D341Med (cell line): ENCODE measurements at places on chromosomes 7 and 10.

DNA sequence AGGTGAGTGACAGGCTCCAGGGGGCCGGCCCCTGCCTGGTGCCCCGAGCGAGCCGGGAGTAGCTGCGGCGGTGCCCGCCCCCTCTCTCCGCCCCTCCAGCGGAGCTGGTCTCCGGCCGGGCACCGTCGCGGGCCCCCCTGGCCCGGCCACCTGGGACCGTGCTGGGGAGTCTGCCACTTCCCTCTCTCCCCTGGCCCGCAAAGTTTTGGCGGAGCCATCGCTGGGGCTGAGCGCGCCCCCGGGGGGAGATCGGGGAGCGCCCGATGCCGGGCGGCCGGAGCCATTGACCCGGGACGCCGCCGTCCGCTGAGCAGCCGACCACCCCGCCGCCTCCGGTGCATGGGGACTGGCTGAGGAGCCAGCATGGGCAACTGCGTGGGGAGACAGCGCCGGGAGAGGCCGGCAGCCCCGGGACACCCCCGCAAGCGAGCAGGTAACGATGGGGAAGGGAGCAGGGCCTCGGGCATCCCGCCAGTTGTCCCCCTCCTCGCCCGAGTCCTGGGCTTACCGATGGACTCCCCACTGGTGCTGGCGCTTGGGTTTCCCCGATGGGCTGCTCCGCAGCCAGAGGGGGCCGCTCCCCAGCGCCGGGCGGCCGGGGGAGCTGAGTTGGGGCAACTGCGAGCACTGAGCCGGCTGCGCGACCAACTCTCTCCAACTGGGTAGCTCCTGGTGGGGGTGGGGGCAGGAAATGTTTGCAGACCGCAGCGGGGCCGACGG lies at the start of gene UBTD1:
UBTD1 (plus strand) TSS at position 84 of the 720 bp plus-strand sequence; CDS start at position 364, 280 bp downstream.
- peak; percentile 49 for DNase-seq

GRCh38 chr10:113589201-113589770 lies 36.4 kb downstream of the HABP2 start:
- no peak for DNase-seq

DNA sequence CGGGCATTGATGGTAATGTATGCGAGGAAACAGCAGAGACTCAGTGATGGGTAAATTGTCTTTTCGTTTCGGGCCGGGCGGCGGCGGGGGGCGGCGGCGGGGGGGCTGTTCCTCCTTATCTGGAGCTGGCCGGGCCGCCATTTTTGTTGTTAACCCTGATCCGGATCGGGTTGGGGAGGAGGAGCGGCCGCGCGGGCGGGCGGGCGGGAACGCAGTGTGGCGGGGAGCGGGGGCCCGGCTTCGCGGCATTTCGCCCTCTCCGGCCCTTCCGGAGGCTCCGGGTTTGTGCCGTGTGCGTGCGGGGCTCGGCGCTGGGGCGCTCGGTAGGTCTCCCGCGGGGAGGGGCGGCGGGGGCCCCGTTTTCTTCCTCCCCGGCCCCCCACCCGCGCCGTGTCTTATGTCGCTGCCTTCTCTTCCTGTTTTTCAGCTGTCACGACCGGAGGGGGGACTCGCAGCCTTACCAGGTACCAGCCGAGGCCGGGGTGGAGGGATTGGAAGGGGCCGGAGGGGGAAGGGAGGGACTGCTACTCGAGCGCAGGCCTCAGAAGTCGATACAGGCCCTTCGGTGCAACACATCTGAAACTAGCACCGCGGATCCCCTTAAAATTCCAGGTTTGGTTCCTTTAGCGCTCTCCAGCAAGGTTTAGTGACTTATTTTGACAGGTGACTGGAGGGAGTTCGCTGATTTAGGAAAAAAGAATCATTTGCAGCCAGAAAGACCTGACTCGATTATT lies 820 bp downstream of the WAC start:
- peak; percentile 76 for DNase-seq

DNA sequence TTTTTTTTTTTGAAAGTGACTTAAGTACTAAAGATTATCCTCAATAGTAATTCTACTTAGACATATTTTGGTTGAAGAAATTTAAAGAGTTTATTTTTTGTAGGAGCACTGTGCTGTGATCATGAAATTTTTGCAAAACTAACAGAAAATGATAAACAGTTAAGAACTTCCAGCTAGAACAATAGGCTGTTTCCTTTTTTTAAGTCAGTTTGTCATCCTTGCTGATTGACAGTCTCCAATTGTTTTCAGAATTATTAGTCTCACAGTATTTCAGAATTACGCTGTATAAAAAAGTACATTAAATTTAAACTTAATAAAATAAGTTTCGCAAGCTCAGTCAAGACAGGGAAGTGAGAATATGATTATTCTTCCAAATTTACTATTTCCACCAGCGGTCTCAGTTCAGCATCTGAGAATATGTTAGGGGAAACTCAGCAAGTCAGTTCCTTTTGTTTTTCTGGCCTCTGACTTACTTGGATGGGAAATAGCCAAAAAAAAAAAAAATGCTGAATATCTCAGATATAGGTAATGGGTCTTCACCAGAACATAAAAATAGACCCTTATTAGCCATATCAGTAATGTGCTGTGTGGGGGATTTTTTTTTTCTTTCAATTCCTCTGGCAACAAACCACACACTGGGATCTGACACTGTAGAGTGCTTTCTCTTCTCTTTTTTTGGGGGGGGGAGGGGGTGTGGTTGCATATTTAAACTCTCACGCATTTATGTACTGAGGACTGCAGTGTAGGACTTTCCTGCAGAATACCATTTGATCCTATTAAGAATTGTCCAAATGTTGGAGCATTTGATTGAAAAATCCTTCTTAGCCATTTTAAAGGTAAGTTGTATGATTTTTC lies at the start of gene CD36:
CD36 (plus strand) TSS at position 732 of the 855 bp plus-strand sequence. CDS start 8,099 bp downstream, outside the sequence.
- no peak for DNase-seq

DNA sequence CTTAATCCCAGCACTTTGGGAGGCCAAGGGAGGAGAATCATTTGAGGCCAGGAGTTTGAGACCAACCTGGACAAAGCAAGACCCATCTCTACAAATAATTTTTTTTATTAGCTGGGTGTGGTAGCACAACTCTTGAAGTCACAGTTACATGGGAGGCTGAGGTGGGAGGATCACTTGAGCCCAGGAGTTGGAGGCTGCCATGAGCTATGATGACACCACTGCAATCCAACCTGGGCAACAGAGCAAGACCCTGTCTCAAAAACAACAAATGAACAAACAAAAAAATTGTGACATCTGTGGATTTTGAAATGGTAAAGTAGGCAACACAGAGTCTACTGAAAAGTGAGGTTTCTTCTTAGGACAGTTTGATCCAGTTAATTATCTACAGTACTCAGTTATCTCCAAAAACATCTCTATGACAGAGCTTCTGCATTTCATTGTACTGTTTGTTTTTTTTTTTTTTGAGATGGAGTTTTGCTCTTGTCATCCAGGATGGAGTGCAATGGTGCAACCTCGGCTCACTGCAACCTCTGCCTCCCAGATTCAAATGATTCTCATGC lies 3.3 kb upstream of the ANKRD61 start:
- DNase-seq, result no peak

GRCh38 chr7:98629001-98629431 lies 11.9 kb downstream of the NPTX2 start:
- no peak for DNase-seq

DNA sequence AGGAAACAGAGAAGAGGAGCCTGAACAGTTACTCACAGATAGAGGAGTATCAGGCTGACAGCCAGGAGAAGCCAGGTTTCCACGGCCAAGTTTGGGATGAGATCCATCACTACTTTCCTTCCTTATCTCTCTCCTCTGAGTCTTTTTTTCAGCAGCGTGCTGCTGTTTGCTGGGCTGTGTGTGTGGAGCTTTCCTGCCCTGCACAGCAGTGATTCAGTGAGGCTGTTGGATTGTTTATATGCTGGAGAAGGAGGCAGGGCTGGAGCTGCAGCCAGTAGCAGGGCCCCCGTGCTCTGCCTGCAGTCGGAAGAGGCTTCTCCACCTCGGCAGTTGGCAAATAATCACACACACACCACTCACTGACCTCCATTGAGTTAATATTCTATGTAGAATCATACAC lies at the start of gene CYP3A7:
CYP3A7 (minus strand) TSS at position 210 of the 400 bp plus-strand sequence; CDS start at position 107, 103 bp downstream.
- no peak for DNase-seq

DNA sequence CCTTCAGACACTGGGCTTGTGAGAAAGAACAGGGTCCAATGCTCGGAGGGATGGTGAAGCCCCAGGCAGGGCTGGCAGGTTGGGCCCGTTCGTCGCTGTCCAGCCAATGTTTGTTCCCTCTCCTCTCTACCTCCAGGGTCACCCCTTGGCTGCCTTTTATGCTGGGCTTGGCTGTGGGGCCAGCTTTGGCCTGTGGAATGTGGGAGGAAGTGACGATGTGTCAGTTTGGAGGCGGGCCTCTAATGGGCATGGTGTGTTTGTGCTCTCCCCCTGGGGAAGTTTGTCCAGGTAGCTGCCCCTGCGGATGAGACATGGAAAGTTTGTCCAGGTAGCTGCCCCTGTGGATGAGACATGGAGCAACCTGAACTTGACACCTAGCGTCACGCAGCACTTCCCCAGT lies 236.7 kb downstream of the GLRX3 start:
- no peak for DNase-seq

GRCh38 chr10:43338117-43338516 lies 33.3 kb upstream of the FXYD4 start:
- DNase-seq, result no peak

GRCh38 chr7:47757921-47758411 lies 176.1 kb upstream of the TNS3 start:
- no peak for DNase-seq

- peak; percentile 49 for DNase-seq
Observed at GRCh38 chr10:122113161-122113944, 124.4 kb downstream of the TACC2 start.

GRCh38 chr10:125035588-125036295 lies 93.8 kb downstream of the ZRANB1 start:
- DNase-seq, result no peak

- DNase-seq, result peak; percentile 57
Observed at GRCh38 chr7:141785706-141786552, 4.1 kb upstream of the TAS2R5 start.

GRCh38 chr10:132248455-132249225 lies 59.1 kb downstream of the STK32C start:
- DNase-seq, result peak; percentile 86

GRCh38 chr7:112192236-112193154 lies 13.7 kb downstream of the DOCK4 start:
- DNase-seq, result no peak

- DNase-seq, result no peak
Observed at GRCh38 chr7:142876236-142876960, 9.1 kb downstream of the TRPV6 start.

DNA sequence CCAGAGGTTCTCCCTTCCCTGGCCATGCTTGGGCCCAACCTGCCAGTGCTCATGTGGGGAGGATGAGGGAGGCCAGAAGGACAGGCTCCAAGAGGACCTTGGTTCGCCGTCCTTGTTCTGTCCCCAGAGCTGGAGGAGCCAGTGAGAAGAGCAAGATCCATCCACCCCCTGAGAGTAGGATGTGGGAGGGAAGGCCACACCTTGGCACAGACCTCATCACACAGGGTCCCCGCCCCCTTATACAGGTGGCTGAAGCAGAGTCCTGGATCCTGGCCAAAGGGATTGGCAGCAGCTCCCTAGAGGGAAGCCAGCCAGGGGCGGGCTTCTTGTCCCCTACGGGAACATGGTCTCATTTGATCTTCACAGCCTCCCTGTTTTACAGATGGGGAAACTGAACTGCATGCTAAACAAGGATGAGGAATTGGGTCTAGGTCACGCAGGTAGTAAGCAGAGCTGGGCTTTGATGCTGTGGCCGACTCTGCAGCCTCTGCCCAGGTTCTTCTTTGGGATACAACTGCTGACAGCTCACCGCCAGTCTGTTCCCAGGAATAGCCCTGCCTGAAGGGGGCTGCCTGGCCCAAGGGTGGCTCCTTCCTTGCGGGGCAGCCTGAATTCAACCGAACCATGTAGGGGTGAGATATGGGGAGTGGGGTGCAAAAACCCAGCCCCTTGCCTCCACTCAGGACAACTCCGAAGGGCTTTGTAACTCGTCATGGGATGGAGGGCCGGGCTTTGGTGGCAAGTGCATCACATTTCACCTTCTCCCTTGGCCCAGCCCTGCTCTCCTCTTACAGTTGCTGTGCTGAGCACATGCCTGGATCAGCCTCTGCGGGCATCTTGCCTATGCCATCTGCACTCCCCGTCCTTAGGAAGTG lies 62.2 kb upstream of the KDM7A start:
- no peak for DNase-seq

GRCh38 chr10:59896191-59896590 lies 10.2 kb downstream of the CCDC6 start:
- no peak for DNase-seq

DNA sequence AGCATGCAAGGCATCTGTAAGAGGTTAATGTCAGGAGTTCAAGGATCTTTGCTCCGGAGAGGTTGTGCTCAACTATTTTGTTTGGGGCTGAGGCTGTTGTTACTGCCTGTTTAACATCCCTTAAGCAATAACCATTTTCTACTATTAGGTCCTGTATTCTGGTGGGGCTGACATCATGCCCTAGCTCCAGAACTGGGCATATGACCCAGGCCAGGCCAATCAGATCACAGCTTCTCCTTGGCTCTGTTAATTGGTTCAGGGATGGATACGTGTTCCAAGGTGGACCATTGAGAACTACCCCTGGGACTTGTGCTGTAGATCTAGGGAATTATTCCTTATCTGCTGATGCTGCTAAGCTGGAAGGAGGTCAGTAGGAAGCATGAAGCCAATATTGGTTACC lies 67.0 kb downstream of the SYPL1 start:
- DNase-seq, result no peak

- no peak for DNase-seq
Observed at GRCh38 chr7:46738165-46738564, 817.1 kb upstream of the IGFBP3 start.

DNA sequence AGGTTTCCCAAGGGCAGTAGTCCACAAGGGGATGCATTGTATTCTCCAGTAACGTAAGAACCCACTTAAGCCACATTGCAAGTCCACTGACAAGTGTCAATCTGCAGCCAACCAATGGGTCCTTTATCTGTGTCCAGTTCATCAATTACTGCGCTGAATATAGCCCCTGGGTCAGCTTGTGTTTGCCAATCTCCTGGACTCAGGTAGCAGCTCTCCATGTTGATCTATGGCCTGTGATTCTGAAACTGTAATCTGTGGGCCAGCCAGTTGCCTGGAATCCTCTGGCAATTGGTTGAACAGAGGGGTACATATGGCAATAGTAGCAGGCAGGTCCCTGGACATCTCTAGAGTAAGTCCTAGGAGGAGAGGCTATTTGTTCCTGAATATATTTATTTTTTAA lies 8.8 kb upstream of the TMEM248 start:
- DNase-seq, result no peak

- no peak for DNase-seq
Observed at GRCh38 chr7:140051820-140052219, 10.9 kb downstream of the PARP12 start.

- no peak for DNase-seq
Observed at GRCh38 chr7:66921918-66922486, 977 bp downstream of the TMEM248 start.

- DNase-seq, result no peak
Observed at GRCh38 chr10:95273393-95274312, 17.1 kb downstream of the PDLIM1 start.

GRCh38 chr10:103350517-103351260 lies at the start of gene PCGF6:
Gene PCGF6, minus strand, starts transcription at chr10:103351140. Its CDS starts 74 bp downstream, at chr10:103351066.
- peak; percentile 93 for DNase-seq
